Activated T-cell treated with anti-CD3 and anti-CD28 coated beads for 4 hours (primary cell): ENCODE measurements at places on chromosomes 16 and 17.

DNA sequence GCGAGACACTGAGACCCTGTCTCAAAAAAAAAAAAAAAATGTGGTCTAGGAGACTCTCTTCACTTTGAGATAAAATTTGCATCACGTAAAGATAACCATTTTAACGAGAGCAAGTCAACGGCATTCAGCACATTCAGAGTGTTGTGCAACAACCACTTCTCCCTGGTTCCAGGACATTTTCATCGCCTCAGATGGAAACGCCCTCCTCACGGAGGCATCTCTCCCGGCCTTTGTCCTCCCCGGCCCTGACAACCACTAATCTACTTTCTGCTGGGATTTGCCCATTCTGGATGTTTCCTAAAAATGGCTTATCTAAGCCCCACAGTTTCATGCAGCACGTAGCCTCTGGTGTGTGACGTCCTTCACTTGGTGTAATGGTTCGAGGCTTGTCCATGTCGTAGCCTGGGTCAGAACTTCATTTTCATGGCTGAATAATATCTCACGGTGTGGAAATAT lies 6.4 kb upstream of the NPRL3 start:
- DNase-seq: no peak

DNA sequence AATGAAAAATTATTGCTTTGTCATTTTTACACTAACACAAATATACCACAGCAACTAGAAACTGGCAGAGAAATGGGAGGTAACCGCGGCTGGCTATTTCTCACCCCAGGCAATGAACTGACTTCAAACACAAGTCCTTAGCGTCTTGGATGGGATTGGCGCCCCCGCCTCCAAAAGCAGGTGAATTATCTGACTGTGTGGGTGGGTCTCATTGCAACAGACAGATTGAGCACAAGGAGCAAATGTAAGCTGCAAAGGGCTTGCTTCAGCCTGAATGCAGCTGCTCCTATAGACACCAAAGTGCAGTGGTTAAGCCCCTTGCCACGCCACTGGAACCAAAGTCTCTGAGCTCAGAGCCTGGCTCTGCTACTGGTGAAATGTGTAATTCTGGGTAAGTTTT lies 225.0 kb downstream of the XYLT1 start:
- no peak for DNase-seq

DNA sequence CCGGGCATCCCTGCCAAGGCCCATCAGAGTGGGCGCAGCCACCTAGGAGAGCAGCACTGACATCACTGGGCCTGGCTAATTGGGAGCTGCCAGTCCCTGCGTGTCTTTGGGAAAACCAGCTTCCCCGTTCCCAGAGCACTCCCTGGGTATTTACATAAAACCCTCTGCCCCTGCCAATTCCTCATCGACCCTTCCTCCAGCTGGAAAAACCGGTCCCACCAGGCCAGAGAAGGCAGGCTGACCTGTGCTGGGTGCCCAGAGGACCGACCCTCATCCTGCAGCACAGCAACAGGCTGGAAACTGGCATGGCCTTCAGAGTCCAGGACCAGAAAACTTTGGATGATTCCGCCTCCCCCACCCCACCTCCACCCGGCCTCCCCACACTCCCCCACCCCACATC lies 8.2 kb upstream of the FOXN1 start:
- no peak for DNase-seq

GRCh38 chr17:72126575-72127486 lies 6.0 kb downstream of the SOX9 start:
- no peak for DNase-seq

GRCh38 chr17:63611354-63611753 lies 10.7 kb downstream of the TACO1 start:
- no peak for DNase-seq

DNA sequence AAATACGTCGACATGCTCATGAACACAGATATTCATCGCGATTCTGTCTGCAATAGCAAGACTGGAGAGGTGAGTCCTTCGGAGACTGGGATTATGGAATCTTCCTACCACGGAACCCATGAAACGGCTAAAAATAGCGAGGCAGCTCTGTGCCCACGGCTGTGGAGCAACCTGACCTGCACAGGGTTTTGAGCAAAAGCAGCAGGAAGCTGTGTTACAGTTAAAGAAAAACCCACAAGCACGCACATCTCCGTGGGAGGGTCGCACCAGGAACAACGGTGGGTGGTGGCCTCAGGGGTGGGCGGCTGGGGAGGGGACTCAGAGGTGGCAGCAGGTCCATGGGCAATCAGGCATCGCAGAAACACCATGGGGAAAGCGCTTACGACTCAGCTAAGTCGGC lies 24.8 kb downstream of the SLC38A10 start:
- DNase-seq: no peak

- peak; percentile 63 for DNase-seq
These were observed 1.6 kb downstream of the TMC8 start for GRCh38 chr17:78132084-78132676.

DNA sequence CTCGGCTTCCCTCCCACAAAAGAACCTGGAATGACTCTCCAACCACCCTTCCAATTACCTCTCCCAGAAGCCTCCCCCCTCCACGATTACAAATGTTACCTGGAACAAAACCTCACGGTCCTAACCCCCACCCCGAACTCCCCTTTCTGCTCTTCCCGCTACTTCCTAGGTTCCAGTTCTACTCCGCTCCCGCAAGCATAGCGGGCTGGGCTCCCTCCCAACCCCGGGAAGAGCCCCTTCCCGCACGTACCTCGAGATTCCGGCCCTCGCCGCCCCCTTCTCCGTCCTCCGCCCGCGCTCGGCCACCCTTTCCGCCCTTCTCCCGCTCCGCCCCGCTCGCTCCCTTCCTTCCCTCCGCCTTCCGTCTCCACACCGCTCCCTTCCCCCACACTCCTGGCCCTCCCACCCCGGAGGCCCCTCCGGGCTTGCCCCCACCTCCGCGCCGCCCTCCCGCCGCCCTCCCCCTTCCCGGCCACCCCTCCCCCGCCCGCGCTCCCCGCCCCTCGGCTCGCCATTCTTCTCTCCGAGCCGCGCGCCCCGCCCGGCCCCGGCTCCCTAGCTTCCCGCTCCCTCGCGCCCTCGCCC lies 457 bp downstream of the CHTF8 start:
- DNase-seq: peak; percentile 77

DNA sequence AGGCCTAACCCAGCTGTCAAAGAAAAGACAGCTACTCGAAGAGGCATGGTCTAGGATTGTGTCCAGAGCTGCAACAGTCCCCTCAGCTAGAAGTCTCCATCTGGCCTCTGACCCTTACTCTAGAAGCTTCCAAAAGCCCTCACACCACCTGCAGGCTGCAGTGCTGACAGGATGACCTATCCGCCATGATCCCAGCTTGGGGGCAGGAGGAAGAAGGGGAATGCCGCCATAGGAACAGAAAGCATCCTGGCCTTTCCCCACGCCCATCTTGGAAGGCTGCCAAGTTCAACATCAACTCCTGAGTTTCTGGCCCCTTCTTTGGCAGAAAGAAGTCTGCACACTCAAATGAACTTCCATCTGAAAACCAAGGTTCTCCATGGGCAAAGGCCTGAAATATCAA lies 3.1 kb upstream of the KRT36 start:
- DNase-seq: no peak

DNA sequence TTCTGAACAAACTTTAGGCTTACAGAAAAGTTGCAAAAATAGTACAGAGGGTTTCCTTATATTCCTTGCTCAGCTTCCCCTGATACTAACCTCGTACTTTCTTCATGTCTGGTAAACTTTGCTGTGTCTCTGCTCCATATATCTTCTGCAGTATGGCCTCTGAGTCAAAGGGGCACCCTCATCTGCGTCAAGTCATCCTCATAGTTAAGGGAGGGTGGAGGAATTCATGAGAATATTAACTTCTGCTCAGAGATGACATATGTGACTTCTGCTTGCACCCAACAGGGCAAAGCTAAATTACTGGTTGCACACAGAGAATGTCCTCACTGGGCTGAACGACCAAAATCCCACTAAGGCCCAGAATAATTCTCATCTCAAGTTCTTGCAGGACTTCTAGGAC lies 4.3 kb upstream of the CCL7 start:
- DNase-seq: no peak

DNA sequence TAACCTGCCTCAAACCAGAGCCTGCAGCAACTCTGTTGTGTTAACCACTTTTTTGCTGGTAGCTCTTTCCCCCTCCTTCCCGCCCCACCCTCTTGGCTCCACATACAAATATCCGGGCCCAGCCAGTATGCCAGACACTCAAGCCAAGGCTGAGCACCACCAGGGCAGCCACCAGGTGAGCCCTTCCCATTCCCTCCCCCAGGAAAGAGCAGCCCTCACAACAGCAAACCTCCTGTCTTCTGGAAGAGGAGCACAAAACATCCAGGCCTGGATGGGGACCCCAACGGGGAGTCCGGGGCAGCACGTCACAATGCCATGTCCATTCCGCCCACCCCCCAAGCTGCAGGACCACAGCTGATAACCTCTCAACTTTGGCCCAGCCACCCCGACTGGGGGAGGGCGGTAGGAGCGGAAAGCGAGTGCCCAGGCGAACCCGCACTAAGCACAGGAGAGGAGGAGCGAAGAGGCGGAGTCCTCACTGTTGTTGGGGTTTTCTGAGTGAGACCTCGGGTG lies 757 bp downstream of the ORMDL3 start:
- peak; percentile 28 for DNase-seq

- DNase-seq: no peak
These were observed 2.3 kb downstream of the NXPH3 start for GRCh38 chr17:49577963-49578362.

- no peak for DNase-seq
These were observed 142.4 kb upstream of the SOX9 start for GRCh38 chr17:71978435-71978834.

DNA sequence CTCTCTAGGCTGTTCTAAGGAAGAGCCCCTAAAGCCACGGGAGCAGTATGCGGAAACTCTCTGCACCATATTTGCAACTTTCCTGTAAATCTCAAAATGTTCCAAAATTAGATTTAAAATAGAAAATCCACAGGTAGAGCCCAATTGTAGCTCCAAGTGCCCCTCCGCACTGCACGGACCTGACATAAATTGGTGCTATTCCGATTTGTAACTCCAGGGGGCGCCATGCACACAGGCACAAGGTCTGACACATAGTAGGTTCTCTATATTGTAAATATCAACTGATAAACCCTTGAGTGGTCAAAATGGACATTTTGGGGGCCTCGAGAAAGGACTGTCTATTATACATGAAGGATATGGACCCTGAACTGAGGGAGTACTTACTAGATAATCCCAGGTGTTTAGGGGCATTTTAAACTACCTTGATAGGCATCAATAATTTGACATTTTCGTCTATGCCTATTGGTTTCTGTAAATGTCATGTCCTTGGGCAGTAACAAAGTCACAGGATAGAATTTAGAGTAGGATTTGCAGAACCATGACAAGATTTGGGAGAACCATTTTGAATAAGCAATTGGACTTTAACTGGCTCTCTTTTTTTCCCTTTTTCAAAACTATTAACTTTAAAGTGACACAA lies 36.6 kb upstream of the TMEM132E start:
- DNase-seq: peak; percentile 53

- DNase-seq: no peak
These were observed 90.2 kb upstream of the CCL2 start for GRCh38 chr17:34164837-34165236.

GRCh38 chr16:57360321-57360935 lies 1.8 kb downstream of the CCL22 start:
- DNase-seq: no peak

DNA sequence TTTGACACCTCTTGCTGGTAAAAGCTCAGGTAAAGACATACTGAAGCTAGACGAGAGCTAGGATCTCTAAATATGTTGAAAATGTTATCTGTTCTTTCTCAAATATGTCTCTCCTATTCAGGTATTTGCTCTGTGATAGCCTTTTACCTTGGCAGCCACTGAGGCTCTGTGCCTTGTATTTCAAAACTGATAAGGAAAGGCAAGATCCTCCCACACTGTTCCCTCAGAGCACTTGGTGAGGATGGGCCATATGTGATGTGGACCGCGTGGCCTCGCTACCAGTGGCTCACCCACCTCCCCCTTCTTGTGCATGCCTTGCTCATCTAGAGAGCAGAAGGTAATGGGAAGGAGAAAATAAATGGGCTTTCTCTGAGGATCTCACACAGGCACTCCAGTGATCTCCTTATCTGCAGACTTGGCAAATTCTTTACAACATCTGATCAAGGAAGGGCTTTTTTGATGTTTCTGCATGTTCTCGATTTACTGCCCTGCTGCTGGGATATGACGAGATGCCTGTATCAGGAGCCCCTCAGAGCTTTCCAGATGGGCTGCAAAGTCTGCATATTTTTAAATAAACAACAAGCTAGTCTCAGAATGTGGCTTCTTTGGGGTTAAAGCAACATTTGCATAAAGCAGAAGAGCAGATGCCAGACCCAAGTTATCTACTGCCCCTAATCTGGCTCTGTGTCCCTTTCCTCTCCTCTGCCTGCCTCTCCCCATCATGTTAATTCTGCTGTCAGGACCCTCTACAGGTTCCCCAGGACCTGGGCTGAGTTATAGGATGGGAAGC lies 16.9 kb downstream of the HOXB1 start:
- DNase-seq: no peak

DNA sequence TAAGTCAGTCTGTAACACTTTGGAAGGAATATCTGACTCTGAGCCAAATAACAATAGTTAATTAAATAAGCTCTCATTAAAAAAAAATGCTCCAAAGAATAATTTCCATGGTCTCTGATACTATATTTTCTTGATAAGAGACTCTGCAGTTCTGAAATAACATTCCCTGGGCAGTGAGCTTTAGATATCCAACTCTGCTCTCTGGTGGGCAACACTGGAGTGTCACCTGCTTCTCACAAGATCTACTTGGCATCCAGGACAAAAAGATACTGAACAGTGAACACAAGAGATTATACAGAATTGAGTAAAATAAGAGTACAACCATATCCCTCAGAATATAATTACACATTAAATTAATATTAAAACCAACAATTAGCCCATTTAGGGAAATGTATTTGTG lies 13.7 kb downstream of the BLMH start:
- DNase-seq: no peak

- DNase-seq: no peak
These were observed 7.9 kb upstream of the SCNN1G start for GRCh38 chr16:23174622-23175021.

DNA sequence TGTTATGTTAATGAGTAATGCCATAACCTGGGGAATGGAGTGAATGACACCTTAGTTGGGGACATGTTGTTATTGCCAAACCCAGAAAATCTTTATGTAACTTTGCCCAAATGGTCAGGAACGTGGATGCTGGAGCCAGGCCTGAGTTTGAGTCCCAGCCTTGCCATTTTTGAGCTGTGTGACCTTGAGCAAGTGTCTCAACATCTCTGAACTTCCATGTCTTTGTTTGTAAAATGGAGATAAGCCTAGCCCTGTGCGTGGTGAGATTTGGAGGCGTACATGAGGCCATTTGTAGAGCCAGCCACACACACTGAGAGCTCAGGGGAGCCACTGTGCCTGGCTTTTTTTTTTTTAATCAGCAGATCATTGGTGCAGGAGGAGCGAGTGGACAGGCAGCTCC lies 247.3 kb downstream of the FOXL1 start:
- DNase-seq: no peak

DNA sequence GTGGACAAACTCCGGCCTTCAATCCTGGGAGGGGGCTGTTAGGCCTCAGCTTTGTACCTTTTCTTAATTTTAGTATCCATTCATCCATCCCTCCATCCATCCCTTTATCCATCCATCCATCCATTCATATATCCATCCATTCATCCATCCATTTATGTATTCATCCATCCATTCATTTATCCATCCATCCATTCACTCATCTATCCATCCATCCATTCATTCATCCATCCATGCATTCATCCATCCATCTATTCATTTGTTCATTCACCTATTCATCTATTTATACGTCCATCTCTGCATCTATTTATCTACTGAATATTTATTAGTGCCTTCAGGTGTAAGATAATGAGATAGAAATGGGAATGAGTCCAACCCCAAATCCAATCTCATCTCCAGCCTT lies 26.0 kb upstream of the MMP2 start:
- no peak for DNase-seq
